ENCODE measurements at places on chromosomes 5 and 9.

DNA sequence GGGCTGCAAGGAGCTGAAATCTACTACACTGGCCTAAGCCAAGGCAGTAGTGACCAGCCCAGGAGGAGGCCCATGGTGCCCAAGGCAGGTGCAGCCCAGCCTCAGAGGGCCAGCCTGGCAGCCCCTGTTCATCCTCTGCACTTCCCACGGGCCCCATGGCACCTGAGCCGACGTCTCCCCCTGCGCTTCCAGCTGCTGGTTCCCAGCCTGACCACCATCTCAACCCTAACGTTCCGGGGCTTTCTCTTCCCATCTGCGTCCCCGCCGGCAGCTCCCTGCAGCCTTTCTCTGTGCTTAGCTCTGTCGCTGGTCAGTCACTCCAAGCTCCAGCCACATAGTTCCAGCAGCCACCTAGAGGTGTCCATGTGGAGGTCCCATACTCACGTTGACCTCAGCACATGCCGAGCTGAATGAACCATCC is 105.5 kb upstream of the LMX1B start:
- DNase-seq: no peak

DNA sequence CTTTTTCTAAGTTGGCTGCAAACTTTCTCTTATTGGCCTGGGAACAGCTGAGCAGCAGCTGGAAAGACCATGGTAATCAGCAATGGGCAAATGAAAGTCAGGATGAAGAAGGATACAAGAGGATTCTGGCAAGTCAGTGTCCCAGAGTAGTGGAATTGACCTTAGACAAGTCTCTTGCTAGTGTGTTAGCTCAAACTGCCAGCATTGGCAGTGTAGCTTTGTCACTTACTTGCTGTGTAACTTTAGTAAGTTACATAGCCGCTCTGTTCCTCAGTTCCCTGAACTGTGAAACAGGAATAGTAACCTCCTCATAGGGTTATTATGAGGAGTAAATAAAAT is 3.6 kb downstream of the ALDH1A1 start:
- DNase-seq: no peak

DNA sequence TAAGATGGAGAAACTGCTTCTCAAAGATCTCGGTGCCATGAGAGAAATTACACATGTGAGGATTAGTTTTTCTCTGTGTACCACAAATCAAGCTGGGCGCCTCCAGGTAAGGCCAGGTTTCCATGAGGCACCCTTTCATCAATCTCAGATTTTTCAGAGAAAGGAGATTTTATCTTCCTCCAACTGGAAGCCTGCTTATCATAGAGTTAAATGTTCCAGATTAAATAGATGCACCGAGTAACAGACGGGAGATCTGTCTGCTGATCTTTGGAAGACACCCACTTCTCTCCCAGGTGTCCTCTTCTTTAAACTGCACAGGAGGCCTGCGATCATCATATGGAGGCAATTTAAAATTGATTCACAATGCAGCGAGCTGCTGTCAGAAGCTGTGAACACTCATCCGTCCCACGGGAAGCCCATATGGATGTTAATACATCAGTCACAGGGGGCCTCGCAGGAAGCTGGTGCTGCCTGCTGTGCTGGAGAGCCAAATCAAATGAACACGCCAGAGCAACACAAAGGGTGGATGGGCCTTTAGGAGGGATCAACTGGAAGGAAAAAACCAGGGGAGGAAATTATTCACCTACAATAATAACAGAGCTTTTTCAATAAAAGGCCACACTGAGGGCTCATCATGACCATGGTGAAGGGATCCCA is 93.3 kb downstream of the TLE1 start:
- DNase-seq: no peak

DNA sequence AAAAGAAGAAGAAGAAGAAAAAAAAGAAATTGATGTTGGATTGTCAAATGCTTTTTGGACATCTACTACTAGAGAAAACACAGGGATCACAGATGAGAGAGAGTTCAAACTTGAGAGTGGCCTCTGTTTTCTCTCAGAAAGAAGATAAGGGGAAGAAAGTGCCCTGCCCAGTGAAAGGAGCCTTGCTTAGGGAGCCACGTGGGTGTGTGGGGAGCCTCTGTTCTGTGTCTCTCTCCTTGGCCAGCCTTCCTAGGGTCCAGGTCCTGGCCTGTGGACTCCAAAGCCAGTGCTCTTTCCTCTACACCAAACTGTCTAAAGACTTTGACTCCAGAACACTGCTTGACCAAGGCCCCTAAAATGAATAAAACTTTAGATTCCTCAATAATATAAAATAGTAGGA is 22.0 kb upstream of the COL15A1 start:
- no peak for DNase-seq

- no peak for DNase-seq
These were observed 831.3 kb downstream of the MTRR start for GRCh38 chr5:8700222-8700621.

GRCh38 chr5:128920345-128921215 is 44.7 kb upstream of the SLC27A6 start:
- no peak for DNase-seq

DNA sequence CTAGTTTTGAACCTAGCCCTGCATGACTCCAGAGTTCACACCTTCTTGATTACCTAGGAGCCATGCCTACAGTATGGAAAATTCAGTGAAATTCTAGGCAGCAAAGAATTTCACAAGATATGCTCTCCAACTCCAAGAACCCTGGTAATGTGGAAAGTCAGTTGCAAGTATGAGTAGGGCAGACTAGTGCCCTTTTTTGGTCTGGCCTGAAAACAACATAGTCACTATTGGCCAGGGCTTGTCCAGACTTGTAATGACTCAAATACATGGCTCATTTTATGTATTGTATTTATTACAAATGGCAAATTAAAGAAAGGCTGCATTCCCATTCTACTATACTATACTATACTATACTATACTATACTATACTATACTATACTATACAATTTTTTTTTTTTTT is 160.4 kb downstream of the ESM1 start:
- no peak for DNase-seq

DNA sequence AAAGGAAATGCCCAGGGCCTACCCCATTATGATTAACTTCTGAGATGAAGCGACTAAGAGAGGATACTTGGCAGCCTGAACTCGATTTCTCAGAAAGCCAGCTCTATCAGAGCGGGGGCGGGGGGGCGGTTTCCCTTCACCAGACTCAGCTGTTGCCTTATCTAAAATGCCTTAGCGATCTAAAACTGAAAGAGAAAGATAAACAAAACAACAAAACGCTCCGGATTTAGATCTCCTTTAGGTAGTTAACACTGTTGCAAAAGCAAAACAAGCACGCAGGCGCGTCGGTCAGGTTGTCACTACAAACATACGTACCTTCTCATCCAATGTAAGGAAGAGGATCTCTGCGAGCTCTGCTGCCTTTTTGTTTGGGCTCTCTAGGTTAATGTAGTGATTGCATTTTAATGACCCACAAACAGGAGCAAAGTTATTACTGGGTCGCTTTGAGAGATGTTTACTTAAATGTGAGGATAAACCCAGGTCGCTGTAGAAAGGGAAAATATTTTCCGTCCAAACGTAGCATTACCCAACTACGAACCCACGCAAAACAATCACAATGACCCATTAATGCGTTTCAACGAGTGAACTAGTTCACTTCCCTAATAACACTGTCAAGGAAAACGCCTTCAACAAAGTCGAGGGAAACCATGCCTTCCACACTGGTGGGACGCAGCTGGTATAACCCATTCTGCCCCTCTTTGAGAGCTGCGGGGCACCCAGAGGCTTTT is 982 bp downstream of the EPB41L4A start:
- DNase-seq: no peak

- no peak for DNase-seq
These were observed 481 bp downstream of the MRPL36 start for GRCh38 chr5:1799110-1799601.

- no peak for DNase-seq
These were observed 112.7 kb downstream of the NR6A1 start for GRCh38 chr9:124658165-124659017.

DNA sequence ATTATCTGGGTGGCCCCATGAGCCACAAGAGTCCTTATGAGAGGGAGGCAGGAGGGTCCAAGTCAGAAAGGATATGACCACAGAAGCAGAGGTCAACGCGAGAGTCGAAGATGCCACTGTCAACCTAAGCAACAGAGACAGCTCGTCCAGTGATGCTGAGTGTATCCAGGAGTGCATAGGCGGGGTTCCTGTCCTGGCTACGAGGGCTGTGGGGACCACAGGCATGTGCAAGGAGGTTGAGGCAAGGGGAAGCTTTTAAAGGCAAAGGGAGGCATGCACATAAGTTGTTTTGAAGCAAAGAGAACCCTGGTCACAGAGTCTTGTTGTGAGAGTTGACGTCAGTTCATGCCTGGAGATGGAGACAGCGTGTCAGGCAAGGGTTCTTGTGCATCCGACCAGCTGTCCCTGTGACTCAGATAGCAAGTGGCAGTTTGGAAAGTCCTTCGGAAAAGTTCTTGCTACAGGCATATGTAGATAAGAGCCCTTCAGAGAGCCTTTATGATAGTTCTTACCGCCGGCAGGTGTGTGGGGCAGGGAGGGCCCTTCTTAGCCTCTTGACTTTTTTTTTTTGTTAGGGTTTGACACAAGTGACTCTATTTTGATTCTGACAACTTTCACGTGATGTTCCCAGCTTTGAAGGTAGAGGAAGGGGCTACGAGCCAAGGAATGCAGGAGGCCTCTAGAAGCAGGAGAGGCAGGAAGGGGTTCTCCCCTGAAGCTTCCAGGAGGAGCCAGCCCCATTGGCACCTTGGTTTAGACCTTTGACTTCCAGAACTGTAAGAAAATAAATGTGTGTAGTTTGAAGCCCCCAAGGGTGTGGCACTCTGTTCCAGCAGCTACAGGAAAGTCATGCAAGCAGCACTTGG is 66.0 kb upstream of the FCN1 start:
- DNase-seq: no peak

DNA sequence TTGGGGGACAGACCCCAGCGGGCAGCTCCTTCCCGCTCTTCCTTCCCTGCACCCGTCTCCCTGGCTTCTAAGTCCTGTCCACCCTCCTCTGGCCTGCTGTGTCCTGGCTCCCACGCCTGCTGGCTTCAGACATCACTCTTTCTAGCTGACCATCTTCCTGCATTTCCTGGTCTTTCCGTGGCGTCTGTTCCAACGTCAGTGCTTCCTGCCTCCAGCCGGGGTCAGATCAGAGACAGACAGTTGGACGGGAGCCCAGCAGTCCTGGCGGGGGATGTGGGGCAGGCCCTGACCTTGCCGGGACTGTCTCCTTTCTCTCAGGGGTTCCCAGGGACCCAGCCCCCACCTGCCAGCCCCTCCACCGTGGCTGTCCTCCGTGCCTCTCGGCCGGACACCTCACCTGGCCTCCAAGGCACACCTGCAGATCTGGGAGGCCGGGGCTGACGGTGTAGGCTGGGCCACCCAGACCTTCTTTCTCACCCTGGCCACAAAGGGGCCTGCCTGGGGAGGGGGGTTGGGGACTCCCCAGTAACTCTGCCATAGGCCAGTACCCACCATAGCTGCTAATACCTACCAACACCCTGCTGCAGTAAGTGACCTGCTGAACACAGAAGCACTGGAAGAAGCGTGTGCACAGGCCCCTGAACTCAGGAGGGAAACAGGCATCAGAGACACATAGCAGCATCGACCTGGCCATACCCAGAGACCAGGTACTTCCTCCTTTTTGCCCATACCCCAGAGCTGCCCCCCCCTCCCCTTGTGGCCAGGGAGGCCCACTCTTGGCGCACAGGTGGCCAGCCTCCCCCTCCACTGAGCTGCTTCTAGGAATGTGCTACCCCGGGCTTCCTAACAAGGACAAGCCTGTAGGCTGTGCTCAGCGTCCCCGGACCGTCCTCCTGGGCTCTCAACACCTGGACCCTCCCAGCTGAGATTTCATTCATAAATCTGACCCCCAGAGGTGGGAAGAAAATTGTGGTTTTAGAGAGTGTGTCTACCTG is 5.1 kb downstream of the NRARP start:
- DNase-seq: no peak

- DNase-seq: no peak
These were observed 493.6 kb downstream of the GADD45G start for GRCh38 chr9:90098408-90098807.

DNA sequence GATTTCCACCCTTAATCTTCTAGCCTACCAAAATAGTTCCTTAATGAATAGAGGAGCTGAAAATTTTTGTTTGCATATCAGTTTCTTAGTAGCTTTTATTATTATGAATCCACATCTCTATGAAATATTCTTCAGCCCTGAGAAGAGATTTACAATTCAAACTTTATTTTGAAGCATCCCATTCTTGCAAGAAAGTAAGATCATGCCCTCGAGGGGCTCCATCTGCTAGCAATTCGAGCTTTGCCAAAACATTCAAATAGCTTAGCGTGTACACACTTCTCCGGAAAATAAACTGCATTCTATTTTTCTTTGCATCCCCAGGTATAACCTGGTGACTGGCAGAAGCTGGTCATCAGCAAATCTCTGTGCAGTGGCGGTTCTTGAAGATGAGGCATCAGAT is 370.7 kb downstream of the MTRR start:
- no peak for DNase-seq

DNA sequence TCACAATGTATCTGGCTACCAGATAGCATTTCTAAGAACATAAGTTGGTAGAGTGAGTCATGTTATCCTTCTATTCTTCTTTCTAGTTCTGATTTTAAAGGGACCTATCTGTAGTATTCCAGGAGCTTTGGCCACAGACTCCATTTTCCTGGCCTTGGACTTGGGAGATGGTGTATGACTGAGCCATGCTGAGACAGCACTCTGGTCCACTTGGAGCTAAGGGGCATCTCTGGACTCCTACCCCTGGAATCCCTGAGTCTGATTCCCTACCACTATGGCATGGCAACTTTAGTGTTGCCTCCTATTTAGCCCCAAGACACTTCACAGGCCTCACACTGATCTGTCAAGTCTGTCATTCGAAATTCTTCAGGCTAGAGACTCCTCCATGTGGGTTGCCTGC is 58.8 kb downstream of the BAAT start:
- DNase-seq: no peak

- DNase-seq: no peak
These were observed 9.1 kb downstream of the MAMDC2 start for GRCh38 chr9:70052768-70053167.

DNA sequence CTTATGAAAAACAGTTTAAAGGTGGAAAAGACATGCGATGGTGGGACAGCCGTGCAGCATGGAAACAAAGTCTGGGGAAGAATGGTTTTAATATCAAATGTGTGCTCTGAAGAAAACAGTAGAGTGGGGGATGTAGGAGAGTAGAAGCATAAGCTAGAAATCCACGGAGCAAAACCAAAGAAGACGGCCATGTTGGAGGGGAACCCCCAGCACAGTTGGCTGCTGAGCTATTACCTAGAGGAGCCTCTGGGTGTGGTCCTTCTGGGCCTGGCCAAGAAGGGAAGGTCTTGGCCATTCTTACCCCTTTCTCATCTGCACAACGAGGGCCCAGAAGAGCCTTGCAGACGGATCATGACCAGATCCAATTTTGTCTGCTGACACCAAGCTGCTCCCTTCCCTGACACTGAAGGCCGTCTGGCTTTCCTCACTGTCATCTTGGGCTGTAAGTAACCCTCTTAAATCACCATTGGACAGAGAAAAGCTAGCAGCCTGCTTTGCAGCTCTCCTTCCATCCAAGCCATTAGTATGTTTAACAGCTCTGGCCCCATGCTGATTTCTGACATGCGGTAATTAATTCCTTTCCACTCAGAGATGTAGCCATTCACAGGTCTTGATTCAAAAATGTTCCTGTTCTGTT is 189.5 kb downstream of the SEC61B start:
- no peak for DNase-seq
